ENCODE measurements at places on chromosomes 3 and 15.

DNA sequence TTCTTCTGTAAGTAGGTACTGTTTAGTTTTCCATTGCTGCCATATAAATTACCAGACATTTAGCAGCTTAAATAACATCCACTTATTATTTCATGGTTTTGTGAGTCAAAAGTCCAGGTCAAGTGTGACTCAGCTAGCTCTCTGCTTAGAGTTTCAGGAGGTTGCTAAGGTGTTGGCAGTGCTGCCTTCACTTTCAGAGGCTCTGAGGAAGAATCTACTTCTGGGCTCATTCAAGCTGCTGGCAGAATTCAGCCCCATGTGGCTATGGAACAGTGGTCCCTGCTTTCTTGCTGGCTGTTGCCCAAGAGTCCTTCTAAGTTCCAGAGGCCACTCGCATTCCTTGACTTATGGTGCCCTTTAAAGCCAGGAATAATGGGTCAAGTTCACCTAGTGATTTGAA, 4.5 kb downstream of the CFAP44 start:
- no peak for DNase-seq

DNA sequence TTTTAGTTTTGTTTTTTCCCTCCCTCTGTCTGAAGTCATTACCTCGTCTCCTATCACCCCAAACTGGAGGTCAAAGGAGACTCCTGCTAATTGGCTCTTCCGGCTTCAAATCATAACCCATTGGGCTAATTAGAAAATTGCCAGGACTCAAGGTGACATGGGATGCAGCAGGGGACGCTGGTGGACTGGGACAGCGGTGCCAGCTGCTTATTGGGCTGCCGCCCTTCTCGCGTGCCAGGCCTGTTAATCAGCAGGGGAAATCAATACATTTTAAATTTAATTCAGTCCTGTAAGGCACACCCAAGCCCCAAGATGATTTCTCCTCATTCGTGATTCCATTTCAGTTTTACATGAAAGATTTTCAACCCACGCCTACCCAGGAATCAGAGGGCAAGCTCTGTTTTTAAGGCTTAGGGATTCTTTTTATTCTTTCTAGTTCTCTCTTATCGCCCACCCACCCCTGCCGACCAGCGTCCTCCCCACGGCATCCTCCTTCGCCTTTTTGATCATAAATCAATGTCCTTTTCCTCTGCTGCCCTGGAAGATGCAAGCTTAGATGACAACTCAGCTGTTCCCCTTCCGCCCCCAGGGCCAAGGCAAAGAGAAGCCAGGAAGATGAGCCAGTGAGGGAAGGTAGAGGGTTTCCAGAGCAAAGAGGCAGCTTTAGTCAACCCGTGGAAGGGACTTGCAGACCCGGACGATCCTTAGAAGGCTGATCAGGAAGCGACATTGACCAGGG, 329.6 kb downstream of the UACA start:
- no peak for DNase-seq

DNA sequence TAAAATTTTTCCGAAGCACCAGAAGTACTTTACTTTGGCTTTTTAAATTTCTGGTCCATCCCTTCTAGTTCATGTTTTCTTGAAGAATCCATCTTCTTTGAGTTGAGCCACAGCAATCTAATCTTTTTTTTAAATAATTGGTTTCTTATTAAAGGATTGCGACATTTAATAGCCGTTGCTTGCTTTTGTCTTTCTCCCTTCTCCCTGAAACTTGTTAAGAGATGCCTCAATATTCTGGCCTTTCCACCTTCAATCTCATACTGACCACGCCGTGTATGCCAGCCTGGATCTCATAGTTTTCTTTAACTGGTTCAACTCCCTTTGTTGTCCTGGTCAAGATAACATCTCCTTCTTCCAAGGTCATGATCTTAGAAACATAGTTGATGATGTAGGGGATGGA, 18.4 kb upstream of the RPLP1 start:
- DNase-seq, result no peak

GRCh38 chr3:14126017-14126886, 1.4 kb downstream of the TMEM43 start:
- no peak for DNase-seq

GRCh38 chr3:176978441-176978840, 218.8 kb downstream of the TBL1XR1 start:
- DNase-seq, result no peak

GRCh38 chr3:196662711-196663571, 23.4 kb downstream of the NRROS start:
- DNase-seq, result no peak

DNA sequence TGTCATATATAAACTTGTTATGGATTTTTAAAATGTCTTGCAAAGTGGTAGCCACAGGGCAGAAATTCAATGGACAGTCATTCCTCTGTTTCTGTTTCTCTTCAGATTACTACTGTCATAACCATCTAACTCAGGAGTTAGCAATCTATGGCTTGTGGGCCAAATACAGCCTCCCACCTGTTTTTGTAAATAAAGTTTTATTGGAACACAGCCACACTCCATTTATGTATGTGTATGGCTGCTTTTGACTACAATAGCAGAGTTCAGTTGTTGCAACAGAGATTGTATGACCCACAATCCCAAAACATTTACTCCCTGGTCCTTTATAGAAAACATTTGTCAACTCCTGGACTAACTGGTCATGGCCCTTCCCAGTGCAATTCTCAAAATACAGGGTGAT, 20.0 kb downstream of the SLC27A2 start:
- DNase-seq, result no peak

DNA sequence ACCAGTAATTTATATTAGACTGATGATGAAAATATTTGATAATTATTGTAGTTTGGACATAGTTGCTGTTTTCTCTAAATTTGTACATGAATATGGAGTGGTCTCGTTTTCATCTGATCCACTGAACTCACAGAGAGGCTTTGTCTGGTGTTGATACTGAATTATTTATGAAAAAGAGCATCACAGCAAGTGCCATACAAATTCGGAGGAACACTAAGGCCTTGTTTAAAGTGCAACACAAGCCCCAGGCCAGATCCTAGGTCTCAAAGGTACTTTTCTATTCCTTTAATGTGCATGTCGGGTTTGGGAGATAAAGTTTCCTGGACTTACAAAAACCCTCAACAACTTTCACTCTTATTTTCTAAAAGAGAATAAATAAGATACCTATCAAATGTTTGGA, 796.8 kb upstream of the EPHA6 start:
- DNase-seq, result no peak

GRCh38 chr3:8456412-8456811, 45.2 kb upstream of the LMCD1 start:
- DNase-seq, result no peak

DNA sequence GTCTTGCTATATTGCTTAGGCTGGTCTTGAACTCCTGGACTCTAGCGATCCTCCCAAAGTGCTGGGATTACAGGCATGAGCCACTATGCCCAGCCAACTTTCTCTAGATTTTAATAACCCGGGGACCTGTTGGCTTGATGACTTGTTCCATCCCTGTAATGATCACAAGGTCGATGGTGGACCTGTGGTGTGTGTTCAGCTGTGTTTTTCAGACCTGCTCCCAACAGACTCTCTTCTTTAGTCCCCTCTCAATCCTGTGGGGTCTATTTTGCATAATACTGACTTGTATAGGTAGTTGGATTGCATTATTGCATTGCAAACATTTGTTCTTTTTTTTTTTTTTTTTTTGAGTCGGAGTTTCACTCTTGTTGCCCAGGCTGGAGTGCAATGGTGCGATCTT, 1.9 kb downstream of the MAP2K1 start:
- DNase-seq, result no peak

DNA sequence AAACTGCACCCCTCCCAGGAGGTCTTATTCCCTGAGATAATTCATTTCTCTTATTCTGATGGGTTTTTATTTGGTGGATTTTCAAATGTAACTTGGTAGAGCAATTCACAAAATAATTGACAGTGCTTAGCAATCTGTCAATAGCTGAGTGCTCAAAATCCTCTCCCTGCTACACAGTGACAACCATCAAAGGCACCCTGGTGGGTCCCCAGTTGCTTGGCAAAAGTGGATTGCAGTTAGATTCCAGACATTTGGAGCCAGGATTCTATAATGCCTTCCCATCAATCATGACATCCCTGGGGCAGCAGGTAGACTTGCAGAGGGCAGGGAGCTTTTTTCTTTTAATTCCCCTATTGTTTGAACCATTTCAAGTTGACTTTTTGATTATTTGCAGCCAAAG, 59.0 kb downstream of the FHIT start:
- DNase-seq, result no peak

- no peak for DNase-seq
Measured at GRCh38 chr15:89198934-89199333, 22.4 kb downstream of the RLBP1 start.

DNA sequence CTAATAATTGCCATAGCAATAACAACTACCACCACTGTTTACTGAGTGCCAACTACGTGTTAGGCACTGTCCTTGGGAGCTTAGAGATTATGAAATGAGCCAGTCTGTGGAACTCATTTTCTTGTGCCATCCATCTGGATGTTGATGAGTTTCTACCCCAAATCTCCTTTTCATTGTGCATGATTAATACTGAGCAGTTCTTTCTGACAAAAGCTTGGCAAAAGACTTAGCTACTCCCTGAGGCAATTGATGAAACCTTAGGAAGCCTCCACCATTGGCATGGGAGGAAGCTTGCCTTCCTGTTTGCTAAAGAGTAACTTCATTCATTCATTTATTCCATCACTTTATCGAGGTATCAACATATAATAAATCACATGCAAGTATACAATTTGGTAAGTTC, 39.8 kb downstream of the PRICKLE2 start:
- DNase-seq, result no peak

GRCh38 chr15:81813215-81813614, 232.6 kb downstream of the MEX3B start:
- no peak for DNase-seq

GRCh38 chr3:55066551-55067047, 138.7 kb upstream of the LRTM1 start:
- DNase-seq, result no peak

DNA sequence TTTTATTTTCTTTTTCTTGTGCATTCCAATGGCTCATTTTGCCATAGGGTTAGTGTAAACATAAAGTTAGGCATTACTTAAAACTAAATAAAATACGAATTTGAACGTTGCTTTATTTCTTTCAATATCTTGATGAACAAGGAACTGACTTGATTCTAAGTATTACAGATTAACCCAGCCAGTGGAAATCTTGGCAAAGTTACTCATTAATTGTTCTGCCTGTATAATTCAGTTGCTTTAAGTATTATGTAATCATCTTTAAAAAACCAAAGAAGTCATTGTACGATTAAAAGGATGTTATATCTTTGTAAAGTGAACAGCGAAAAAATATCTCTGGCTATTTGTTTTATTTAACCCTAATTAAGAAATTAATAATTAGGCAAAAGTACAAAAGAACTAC, 737.9 kb upstream of the BCHE start:
- DNase-seq, result no peak

DNA sequence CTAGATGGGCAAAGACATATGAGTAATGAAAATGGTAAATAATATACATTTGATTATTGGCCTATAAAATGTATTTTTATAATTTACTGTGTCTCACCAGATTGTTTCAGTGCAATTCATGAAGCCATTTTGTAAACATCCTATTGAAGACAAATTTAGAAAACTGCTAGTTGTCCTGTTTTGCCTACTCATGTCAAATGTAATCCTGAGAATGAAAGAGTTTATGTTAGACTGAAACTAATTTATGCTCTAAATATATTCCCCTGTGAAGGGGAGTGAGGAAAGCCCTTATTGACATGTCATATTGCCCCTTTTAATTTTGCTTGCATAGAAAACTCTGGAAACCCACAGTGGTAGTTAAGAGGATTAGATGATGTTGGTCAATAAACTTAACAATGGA, 610.0 kb downstream of the NAALADL2 start:
- no peak for DNase-seq
